Naive thymus-derived CD4-positive, alpha-beta T cell (primary cell): ENCODE measurements at places on chromosomes 4 and X. TPM values are rescaled to one million over a fixed set of nuclear protein-coding genes. Genes with fewer than 3 reads are reported as not detected.
A peak's percentile ranks its signal among the peaks of the same experiment; 100 is the strongest.

DNA sequence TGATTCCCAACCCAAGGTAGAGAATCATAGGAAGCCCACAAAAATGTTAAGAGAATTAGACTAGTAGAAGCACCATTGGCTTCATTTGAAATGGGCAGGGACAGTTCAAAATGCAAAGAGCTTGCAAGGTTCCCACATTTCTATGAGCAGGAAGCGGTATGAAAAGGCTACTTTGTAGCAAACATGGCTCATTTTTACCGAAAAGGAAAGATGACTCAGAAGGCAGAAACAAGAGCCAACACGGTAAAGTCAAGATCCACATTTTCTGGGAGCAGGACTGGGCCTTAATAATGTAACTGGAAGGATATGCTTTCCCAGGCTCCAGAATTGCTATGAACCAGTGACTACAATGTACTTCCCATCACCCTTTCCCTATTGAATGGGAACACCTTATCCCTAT is 89.5 kb downstream of the GLRA3 start:
- no peak for DNase-seq
- no peak overlapping the region for H3K4me3 ChIP-seq
- no peaks in the 10 kb centered on the region for H3K27me3 ChIP-seq
- H3K36me3 ChIP-seq, result no peaks in the 10 kb centered on the region
- no peaks in the 10 kb centered on the region for H3K4me1 ChIP-seq

DNA sequence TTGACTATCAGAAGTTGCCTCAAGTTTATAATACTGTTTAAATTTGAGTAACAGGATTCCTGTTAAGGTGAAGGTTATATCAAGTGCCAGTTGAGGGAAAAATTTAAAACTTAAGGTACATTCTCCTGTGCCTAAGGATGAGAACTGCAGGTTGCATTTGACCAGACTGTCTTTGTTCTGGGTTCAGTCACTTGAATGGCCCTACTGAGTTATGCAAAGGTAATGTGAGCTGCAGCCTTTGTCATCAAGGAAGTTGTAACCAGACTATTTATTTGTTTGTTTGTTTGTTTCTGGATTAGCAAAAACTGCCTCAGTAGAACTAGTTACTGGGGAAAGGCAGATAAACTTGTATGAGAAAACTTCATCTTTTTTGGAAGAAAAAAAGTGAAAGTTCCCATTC is 131.9 kb downstream of the ATOH1 start:
- no peak for DNase-seq
- no peak overlapping the region for H3K4me3 ChIP-seq
- no peaks in the 10 kb centered on the region for H3K4me1 ChIP-seq
- no peaks in the 10 kb centered on the region for H3K27me3 ChIP-seq
- H3K27ac ChIP-seq, result no peak overlapping the region

DNA sequence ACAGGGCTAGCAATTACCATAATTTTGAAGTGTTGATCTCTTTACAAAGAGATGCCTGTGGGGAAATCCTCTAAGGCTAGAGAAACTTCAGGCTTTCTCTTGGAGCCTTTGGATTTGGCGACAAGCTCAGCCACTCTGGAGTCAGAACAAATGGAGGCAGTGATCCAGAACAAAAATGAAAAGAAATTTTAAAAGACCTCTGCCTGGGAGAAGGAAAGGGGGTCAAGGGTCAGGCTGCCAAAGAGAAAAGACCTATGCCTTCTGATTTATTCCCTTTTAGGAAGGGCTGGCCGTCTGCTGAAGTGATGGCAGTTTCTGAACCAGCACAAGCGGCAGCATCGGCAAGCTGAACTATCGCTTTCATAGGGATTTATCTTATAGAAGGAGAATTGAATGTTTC is 140.8 kb upstream of the SFRP2 start:
- no peaks in the 10 kb centered on the region for H3K36me3 ChIP-seq
- no peak for DNase-seq

DNA sequence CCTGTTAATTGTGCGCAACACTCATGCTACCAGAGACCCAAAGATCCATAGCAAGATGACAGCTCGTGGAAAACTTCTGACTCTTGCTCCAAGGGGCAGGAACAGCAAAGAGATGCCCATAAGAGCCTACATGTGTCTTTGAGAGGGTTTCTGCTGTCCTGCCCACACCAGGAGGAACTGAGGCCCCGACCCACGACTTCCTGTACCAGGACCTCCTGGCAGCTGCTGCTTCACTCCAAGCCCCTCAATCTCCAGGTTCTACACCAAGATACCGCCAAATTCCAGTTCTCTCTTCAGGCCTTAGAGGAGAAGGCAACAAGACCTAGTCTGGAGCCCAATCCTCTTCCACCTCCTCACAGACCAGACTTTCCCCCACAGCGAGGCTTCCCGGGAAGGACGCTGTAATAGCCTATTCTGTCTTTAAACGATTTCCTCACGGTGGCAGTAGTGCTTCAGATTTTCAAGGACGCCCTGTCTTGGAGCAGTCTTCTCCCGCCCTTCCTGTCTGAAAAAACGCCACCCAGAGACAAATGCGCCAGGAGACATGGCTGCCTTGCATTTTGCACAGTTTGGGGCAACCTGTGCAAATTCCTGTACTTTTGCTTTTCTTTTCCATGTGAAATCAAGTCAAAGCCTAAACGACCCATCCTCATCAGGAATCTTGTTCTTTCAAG is 230.2 kb upstream of the STK26 start:
- no peaks in the 10 kb centered on the region for H3K4me1 ChIP-seq
- H3K27me3 ChIP-seq, result no peaks in the 10 kb centered on the region
- no peaks in the 10 kb centered on the region for H3K36me3 ChIP-seq
- H3K27ac ChIP-seq, result peak overlapping the region; percentile 53
- no peak overlapping the region for H3K4me3 ChIP-seq

Gene TMEM154
- total RNA-seq, result 23.7 TPM

Gene FGFBP2
- 8.3 TPM for total RNA-seq

DNA sequence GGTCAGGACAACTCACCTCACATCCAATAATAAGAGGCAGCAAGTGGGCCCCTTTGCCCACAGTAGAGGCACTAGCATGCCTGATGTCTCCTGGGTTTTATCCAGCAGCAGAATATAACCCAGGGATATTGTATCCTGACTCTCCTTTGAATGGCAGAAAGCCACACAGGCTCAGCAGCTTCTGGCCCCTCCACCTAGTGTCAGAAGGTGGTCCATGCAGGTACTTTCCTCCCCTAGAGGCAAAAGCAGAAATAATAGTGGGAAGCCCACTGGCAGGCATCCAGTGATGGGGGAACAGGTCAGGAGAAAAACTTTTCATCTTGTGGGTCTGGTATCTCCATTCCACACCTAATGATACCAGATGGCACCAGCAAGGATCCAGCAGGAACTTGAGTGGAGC is 75.5 kb upstream of the IRS4 start:
- no peaks in the 10 kb centered on the region for H3K4me1 ChIP-seq
- no peak for DNase-seq
- no peak overlapping the region for H3K27ac ChIP-seq
- H3K4me3 ChIP-seq, result no peak overlapping the region
- H3K27me3 ChIP-seq, result no peaks in the 10 kb centered on the region

GRCh38 chrX:23341452-23341851 is 6.8 kb downstream of the PTCHD1 start:
- no peak overlapping the region for H3K4me3 ChIP-seq
- H3K36me3 ChIP-seq, result no peaks in the 10 kb centered on the region
- H3K27ac ChIP-seq, result no peak overlapping the region
- H3K4me1 ChIP-seq, result no peaks in the 10 kb centered on the region
- no peak for DNase-seq
- H3K27me3 ChIP-seq, result no peaks in the 10 kb centered on the region

Gene LDB2
- total RNA-seq, result not detected in 2 replicates

- DNase-seq, result no peak
- H3K36me3 ChIP-seq, result no peaks in the 10 kb centered on the region
- no peak overlapping the region for H3K4me3 ChIP-seq
Measured at GRCh38 chr4:74953647-74954046, 20.7 kb downstream of the PARM1 start.

Gene RELL1
- 35.2 TPM in 2 replicates for total RNA-seq

Gene RXFP1
- total RNA-seq, result not detected

DNA sequence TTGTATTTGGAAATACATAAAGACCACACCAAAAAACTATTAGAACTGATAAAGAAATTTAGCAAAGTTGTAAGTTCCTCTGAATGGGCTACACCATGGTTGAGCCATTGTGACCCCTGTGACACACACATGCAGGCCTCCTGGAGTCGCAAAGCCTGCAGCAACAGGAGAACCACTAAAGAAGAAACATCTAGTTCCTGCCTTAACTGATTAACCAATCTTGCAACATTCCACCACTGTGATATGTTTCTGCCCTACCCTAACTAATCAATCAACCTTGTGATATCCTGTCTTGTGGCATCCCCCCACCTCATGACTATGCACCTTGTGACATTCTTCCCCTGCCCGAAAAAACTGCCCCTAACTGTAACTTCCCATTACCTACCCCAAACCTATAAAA is 401.8 kb downstream of the PRDM5 start:
- no peaks in the 10 kb centered on the region for H3K4me1 ChIP-seq
- no peak overlapping the region for H3K4me3 ChIP-seq
- DNase-seq, result no peak
- H3K27ac ChIP-seq, result no peak overlapping the region
- no peaks in the 10 kb centered on the region for H3K27me3 ChIP-seq

DNA sequence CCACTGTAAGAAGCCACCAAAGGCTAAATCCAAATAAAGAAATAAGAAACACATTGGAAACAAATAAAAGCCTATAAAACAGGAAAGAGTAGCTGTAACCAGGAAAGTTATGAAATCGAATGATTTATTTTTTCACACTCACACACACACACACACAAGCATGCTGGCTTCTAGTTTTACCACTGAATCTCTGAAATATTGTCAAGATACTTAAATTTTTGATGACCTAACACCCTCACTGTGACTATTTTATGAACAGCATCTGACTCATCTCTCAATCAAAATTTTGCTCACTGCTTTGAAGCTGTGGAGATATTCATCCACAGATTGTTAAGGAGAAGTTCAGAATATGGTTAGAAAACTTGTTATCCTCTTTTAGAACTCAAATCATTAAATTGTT is 13.9 kb upstream of the GABRB1 start:
- no peak overlapping the region for H3K27ac ChIP-seq
- H3K4me3 ChIP-seq, result no peak overlapping the region
- H3K4me1 ChIP-seq, result no peaks in the 10 kb centered on the region
- DNase-seq, result no peak

GRCh38 chr4:88705805-88706492 is 8.3 kb upstream of the NAP1L5 start:
- H3K4me1 ChIP-seq, result no peaks in the 10 kb centered on the region
- H3K27ac ChIP-seq, result no peak overlapping the region
- no peaks in the 10 kb centered on the region for H3K27me3 ChIP-seq

DNA sequence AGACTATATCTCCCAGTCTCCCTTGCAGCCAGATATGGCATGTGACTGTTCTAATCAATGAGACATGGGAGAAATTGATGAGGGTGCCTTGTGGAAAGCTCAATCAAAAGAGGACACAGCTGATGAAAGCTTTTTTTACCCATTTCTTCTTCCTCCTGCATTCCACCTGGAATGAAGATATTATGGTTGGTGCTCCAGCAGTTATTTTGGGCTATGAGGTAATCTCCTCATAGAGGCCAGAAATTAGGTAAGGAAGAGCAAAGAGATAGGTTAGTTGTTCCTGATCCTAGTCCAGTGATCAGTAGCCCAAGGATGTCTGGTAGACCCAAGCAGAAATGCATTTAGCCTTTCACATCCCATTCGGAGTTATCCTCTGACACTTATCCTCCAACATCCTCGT is 16.8 kb upstream of the KIAA0232 start:
- no peaks in the 10 kb centered on the region for H3K27me3 ChIP-seq
- no peak overlapping the region for H3K27ac ChIP-seq
- no peak overlapping the region for H3K4me3 ChIP-seq
- no peaks in the 10 kb centered on the region for H3K36me3 ChIP-seq
- no peak for DNase-seq

DNA sequence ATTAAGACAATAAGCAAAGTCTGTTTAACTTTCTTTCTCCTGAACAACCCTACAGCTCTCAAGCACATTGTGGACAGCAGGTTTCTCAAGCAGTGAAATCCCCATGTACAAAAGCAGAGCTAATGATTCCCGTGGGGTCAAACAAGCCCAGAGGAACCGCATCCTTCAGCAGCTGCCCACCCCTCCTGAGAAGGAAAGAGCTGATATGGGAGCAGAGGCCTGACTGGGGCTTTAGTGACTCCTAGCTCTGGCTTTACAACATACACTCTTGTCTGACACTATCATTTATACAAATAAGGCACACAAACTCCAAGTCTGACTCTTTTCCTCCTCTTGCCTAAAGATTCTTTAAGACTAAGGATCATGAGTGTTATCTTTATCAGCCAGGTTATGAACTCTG is 32.8 kb downstream of the HDAC8 start:
- no peaks in the 10 kb centered on the region for H3K27me3 ChIP-seq
- no peak for DNase-seq
- no peaks in the 10 kb centered on the region for H3K36me3 ChIP-seq
- H3K4me1 ChIP-seq, result no peaks in the 10 kb centered on the region

GRCh38 chr4:52059372-52059771 is 8.3 kb downstream of the SPATA18 start:
- no peak overlapping the region for H3K27ac ChIP-seq
- no peaks in the 10 kb centered on the region for H3K36me3 ChIP-seq
- H3K4me3 ChIP-seq, result no peak overlapping the region
- no peak for DNase-seq

Gene C4orf50
- total RNA-seq, result 0.08 TPM

GRCh38 chrX:51053741-51054140 is 143.2 kb downstream of the BMP15 start:
- H3K27me3 ChIP-seq, result no peaks in the 10 kb centered on the region
- no peaks in the 10 kb centered on the region for H3K4me1 ChIP-seq

Gene LRCH2
- not detected for total RNA-seq

GRCh38 chr4:104494822-104495559 is at the start of gene CXXC4:
CXXC4 (minus strand) TSS chr4:104494894; CDS start chr4:104491802, 3,092 bp downstream.
- H3K27me3 ChIP-seq, result peaks cover 10% of the 10 kb centered on the region
- H3K4me3 ChIP-seq, result no peak within 1 kb of the TSS
- no peak for DNase-seq
- no peak within 1 kb of the TSS for H3K27ac ChIP-seq

- no peak overlapping the region for H3K27ac ChIP-seq
- peaks cover 10% of the 10 kb centered on the region for H3K4me1 ChIP-seq
- H3K36me3 ChIP-seq, result no peaks in the 10 kb centered on the region
- no peak overlapping the region for H3K4me3 ChIP-seq
Measured at GRCh38 chr4:78061939-78062570, 4.9 kb downstream of the FRAS1 start.

- no peaks in the 10 kb centered on the region for H3K36me3 ChIP-seq
- H3K4me1 ChIP-seq, result no peaks in the 10 kb centered on the region
- H3K4me3 ChIP-seq, result no peak overlapping the region
- H3K27ac ChIP-seq, result no peak overlapping the region
Measured at GRCh38 chrX:72254816-72255215, 16.0 kb upstream of the ERCC6L start.

DNA sequence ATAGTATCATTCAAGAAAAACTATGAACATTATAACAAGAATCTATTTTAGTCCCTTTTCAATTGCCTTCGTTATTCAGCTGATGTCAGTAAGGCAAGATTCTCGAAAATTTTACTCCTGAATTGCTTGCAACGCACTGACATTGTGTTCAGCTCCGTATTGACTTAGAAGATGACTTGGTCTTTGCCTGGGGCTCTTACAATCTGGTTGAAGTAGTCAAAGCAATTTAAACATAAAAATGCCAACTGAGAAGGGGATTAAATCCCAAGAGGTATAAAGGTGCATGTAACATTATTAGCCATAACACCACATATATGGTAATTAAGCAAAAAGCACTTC is 507.1 kb downstream of the CENPC start:
- no peaks in the 10 kb centered on the region for H3K27me3 ChIP-seq
- no peak overlapping the region for H3K4me3 ChIP-seq
- no peak for DNase-seq
- H3K4me1 ChIP-seq, result no peaks in the 10 kb centered on the region
- no peaks in the 10 kb centered on the region for H3K36me3 ChIP-seq

Gene MAP7D2
- total RNA-seq, result not detected

GRCh38 chr4:97144199-97144598 is 999.1 kb downstream of the STPG2 start:
- no peaks in the 10 kb centered on the region for H3K27me3 ChIP-seq
- no peak for DNase-seq
- H3K36me3 ChIP-seq, result no peaks in the 10 kb centered on the region
